Central memory CD8-positive, alpha-beta T cell (primary cell): ENCODE measurements at places on chromosomes 3 and 15.

DNA sequence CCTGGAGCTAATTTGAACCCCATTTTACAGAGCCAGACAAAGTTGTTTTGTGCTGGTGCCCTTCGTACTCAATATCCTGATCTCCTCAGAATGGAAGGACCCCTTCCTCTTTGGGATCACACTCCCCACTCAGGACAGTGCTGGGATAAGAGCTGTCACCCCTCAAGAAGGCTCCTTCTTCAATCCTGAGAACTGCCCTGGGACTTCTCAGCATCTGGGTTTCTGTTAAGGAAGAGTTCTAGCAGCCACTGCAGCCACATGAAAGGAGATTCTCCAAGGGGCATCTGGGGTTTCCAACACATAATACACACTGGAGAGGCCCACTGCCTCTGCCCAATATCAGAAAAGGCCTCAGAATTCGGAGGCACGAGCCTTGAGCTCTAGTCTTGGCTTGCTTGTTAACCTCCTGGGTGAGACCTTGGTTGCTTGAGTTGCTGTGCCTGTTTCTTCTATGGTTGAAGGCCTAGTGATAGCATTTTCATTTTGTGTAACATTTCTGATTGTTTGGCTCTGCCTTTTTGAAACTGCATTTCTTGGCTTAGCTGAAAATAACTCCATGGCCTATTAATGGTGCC is 78.8 kb upstream of the NMNAT3 start:
- no peak overlapping the region for H3K27ac ChIP-seq
- no peaks in the 10 kb centered on the region for H3K36me3 ChIP-seq
- no peak overlapping the region for H3K4me3 ChIP-seq
- no peaks in the 10 kb centered on the region for H3K4me1 ChIP-seq
- H3K27me3 ChIP-seq, result no peaks in the 10 kb centered on the region

DNA sequence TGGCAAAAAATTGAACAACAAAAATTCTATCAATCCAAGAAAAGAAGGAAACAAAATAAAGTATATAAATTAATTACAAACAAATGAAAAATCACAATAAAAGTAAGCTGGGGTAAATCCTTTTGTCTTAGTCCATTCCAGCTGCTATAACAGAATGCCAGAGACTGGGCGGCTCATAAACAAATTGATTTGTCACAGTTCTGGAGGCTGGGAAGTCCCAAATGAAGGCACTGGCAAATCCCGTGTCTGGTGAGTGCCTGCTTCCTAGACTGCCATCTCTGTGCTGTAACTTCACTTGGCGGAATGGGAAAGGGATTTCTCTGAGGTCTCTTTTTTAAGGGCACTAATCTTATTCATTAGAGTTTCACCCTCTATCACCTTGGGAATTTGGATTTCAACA is 53.6 kb upstream of the RPL35A start:
- no peak for DNase-seq
- no peak overlapping the region for H3K4me3 ChIP-seq
- H3K27ac ChIP-seq, result no peak overlapping the region
- H3K27me3 ChIP-seq, result no peaks in the 10 kb centered on the region

DNA sequence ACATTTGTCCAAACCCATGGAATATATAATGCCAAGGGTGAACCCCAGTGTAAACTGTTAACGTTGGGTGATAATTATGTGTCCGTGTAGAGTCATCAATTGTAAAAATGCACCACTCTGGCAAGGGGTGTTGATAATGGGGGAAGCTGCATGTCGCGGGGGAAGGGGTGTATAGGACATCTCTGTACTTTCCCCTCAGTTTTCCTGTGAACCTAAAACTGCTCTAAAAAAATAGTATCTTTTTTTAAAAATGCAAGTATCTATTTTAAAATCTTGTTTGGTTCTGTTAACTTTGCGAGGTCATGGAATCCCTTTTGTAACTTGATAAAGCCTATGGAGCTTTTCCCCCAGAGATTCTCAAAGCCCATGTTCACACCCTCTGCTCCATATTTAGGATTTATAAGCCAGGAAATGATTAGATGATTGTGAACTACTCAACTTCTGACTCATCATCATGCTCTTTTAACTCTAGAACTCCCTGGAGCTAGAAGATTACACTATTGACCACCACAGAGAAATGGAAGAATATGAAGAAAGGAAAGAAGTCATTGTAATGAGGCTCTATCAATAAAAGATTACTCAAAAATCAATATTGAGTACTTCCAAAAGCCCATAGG is 56.1 kb upstream of the C3orf49 start:
- no peak overlapping the region for H3K4me3 ChIP-seq
- H3K36me3 ChIP-seq, result no peaks in the 10 kb centered on the region
- peaks cover 28% of the 10 kb centered on the region for H3K27me3 ChIP-seq
- DNase-seq, result no peak

DNA sequence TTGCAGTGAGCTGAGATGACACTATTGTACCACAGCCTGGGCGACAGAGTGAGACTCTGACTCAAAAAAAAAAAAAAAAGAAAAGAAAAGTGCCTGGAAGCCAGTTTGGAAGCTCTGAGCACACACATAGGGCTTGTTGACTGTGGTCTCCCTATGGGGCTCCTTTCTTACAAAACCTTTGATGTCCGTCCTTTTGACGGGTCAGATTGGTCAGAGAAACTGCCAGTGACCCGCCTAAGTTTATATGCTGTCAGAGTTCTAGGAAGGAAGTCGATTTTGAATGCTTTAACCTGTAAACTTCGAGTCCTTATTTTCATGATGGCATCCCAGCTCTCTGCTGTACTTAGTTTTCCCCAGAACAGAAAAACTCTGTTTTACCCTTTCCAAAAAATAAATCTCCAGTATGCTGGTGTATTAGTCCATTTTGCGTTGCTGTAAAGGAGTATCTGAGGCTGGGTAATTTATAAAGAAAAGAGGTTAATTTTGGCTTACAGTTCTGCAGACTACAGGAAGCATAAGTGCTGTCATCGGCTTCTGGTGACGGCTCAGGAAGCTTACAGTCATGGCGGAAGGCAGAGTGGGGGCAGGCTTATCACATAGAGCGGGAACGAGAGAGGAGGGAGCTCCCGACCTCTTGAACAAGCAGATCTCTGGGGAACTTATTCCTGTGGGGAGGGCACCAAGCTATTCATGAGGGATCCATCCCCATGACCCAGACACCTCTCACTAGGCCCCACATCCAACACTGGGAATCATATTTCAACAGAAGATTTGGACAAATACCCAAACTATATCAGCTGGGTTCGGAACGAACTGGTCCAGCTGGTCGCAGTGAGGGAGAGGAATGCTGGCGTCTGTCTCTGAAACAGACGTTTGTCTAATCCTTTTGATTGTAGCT is 72.3 kb downstream of the LMLN start:
- no peak overlapping the region for H3K27ac ChIP-seq
- no peak overlapping the region for H3K4me3 ChIP-seq
- no peak for DNase-seq

DNA sequence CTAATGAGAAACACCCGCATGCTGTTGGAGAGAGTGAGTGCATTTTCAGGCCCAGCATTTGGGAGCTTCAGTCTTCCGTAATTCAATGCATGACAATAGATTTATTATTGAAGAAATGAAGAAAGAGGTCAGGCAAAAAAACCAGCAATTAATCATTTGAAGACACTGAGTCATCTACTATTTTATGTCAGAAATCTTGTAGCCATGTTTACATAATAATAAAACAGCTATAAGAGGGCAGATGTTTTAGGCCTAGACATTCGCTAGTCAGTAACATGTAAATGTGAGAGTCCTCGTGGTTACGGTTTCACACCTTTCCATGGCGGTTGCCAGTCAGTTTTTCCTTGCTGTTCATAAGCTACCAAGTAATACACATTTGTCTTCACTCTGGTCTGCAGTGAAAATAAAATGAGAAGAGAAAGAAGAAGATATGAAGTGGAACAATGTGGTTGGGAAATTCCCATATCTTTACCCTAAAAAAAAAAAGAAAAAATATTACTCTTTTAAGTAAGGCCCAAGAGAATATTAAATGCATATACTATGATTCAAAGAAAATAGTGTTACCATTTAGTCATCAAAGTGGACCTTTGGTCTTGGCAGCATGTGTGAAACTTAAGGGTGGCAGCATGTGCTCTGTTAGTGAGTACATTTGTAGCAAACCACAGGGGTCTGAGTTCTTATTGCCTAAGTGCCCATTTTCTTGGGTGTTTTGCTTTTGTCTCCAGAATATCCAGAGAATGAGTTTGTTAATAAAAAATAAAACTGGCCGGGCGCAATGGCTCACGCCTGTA is 140.5 kb upstream of the TBL1XR1 start:
- peak; percentile 26 for DNase-seq
- H3K36me3 ChIP-seq, result peaks cover 7% of the 10 kb centered on the region
- peak overlapping the region; percentile 18 for H3K4me3 ChIP-seq
- H3K27ac ChIP-seq, result peak overlapping the region; percentile 90

DNA sequence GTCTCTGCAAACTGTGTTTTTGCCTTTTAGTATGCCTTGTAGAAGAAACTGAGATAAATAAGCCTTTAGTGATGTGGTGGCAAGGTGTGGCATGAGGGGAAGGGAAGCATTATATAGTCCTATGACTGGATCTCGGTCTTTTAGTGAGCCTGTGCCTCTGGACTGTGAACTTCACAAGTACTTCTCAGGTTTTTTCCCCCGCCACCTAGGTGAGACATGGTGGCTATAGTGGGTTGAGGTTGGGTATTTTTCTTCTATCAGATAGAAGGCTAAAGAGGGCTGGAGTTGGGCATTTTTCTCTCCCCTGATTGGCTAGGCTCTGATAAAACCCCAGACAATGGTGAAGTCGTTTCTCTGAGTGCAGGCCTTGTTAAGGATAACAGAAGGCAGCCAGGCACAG is 38.7 kb upstream of the ZFAND6 start:
- no peaks in the 10 kb centered on the region for H3K36me3 ChIP-seq
- no peaks in the 10 kb centered on the region for H3K27me3 ChIP-seq
- no peak overlapping the region for H3K4me3 ChIP-seq
- no peak overlapping the region for H3K27ac ChIP-seq

DNA sequence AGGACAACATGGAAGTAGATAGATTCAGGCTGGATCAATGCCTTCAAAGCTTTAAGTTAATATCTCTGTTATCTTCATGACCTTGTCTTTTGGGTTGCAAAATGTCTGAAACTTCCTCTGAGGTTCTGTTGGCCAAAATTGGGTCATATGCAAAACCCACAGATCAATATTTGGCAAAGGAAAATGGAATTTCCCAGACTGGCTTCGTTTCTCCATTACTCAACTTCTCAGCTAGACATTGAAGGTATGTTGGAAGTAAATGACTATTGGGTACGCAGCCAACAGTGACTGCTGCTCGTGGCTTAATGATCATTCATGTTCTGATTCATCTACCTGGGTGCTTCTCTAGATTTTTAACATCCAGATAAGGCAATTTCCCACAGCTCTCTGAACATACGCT is 675.4 kb upstream of the SGO1 start:
- no peak overlapping the region for H3K27ac ChIP-seq
- H3K4me1 ChIP-seq, result no peaks in the 10 kb centered on the region
- DNase-seq, result no peak
- H3K4me3 ChIP-seq, result no peak overlapping the region
- no peaks in the 10 kb centered on the region for H3K27me3 ChIP-seq

- no peaks in the 10 kb centered on the region for H3K27me3 ChIP-seq
- no peak overlapping the region for H3K27ac ChIP-seq
- no peak for DNase-seq
Observed at GRCh38 chr3:187942658-187943241, 197.5 kb upstream of the BCL6 start.

DNA sequence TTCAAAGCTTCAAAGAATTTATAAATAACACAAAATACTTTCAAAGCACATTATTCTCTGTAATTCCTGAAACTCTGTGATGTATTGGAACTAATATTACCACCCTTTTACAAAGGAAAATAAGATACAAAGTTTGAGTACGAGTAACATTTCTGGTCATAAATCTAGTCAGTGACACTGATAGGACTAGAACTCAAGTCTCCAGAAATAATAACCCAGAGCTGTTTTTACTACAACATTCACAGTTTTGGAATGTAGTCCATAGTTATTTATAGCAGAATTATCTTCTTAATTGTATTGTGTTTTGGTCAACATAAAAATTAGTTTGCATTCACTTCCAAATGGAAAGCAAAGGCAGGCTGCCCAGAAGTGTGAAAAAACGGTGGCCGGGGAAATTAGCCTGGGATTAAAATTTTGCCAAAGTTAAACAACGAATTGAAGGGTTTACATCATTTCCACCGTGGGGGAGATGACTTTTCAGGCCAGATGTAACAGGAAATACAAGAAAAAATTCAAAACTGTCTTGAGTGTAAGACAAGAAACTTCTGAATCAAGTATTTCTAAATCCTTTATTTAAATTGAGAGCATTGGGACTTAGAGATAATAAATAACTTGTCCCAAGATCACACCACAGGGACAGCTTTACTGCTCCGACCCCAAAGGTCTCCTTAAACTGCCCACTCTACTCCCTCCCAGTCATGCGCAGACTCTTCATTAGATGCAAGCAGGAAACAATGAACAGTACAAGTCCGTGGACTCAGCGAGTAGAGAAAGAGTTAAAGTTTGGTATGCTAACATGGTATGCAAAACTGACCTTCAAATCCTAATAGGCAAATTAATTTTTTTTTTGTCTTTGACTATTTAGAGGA is 74.3 kb upstream of the VGLL4 start:
- peaks cover 15% of the 10 kb centered on the region for H3K4me1 ChIP-seq
- peak overlapping the region; percentile 96 for H3K4me3 ChIP-seq
- no peak for DNase-seq
- H3K27me3 ChIP-seq, result no peaks in the 10 kb centered on the region
- H3K36me3 ChIP-seq, result peaks cover 11% of the 10 kb centered on the region
- peak overlapping the region; percentile 86 for H3K27ac ChIP-seq

DNA sequence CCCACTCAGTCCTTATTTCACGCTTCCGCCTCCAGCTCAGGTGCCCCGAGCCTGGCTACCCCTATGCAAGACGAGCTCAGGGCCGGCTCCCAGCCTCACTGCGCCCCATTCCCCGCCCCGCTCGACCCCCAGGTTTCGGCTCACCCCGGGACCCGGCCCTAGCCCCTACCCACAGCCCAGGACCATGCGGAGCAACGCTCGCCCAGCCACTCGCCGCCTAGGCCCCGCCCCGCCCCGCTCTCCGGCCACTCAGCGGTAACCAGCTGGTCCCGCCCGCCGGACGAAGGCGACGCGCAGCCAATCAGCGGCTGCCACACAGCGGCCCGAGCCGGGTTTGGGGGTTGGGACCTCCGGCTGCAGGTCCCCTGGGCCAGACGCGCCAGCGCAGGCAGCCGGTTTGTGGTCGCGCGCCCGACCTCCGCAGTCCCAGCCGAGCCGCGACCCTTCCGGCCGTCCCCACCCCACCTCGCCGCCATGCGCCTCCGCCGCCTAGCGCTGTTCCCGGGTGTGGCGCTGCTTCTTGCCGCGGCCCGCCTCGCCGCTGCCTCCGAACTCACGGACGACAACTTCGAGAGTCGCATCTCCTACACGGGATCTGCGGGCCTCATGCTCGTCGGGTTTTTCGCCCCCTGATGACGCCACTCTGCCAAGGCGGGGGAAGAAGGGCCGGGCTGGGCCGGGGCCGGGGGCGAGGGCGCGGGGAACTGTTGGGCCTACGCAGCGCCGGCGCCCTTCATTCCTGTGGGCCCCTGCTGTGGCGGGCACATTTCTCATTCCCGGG is at the start of gene CATSPER2:
CATSPER2 (minus strand) TSS at position 196 of the 781 bp plus-strand sequence. CDS start 783 bp downstream, outside the sequence.
- no peaks in the 10 kb centered on the region for H3K4me1 ChIP-seq
- no peak within 1 kb of the TSS for H3K4me3 ChIP-seq
- no peaks in the 10 kb centered on the region for H3K27me3 ChIP-seq
- no peak for DNase-seq
- H3K27ac ChIP-seq, result no peak within 1 kb of the TSS
- peaks cover 6% of the 10 kb centered on the region for H3K36me3 ChIP-seq

- no peak for DNase-seq
- H3K4me3 ChIP-seq, result no peak overlapping the region
- peaks cover 41% of the 10 kb centered on the region for H3K27me3 ChIP-seq
- H3K27ac ChIP-seq, result no peak overlapping the region
- H3K4me1 ChIP-seq, result no peaks in the 10 kb centered on the region
- peaks cover 3% of the 10 kb centered on the region for H3K36me3 ChIP-seq
Observed at GRCh38 chr15:88389120-88389519, 78.1 kb downstream of the MRPL46 start.
